ENCODE measurements at places on chromosomes 12 and 14.

- H3K4me1 ChIP-seq = no peaks in the 10 kb centered on the region
- no peak overlapping the region for H3K27ac ChIP-seq
- H3K36me3 ChIP-seq = no peaks in the 10 kb centered on the region
- no peak overlapping the region for H3K4me3 ChIP-seq
- DNase-seq = no peak
- H3K27me3 ChIP-seq = peaks cover 14% of the 10 kb centered on the region
Observed at GRCh38 chr12:91272461-91273063, 89.9 kb upstream of the DCN start.

GRCh38 chr14:31881531-31882310 lies 195.4 kb upstream of the ARHGAP5 start:
- no peak overlapping the region for H3K27ac ChIP-seq
- H3K27me3 ChIP-seq = peaks cover 3% of the 10 kb centered on the region
- no peaks in the 10 kb centered on the region for H3K36me3 ChIP-seq
- no peaks in the 10 kb centered on the region for H3K4me1 ChIP-seq
- H3K4me3 ChIP-seq = no peak overlapping the region

DNA sequence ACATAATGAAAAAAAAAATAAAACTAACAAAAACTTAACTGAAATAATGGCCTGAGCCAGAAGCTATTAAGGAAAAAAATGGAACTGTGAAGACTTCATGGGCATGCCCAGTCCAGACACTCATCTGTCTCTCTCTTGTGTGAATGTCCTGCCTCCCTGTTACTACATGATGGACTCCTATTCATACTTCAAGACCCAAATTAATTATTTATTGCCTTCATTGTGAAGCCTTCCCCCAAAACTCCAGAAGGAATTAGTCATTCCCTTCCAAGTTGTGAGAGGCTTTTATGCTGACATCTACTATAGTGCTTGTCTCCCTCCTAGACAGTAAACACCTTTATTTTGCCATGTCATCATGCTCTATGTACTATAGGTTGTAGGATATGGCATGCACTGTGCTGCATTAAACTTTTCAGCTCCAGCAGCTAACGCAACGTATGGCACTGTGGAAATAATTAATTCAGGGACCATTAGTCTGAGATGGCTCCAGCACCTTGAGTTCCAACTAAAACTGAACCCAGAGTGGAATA lies 25.0 kb upstream of the C12orf42 start:
- no peaks in the 10 kb centered on the region for H3K36me3 ChIP-seq
- H3K27ac ChIP-seq = no peak overlapping the region
- no peak for DNase-seq
- no peaks in the 10 kb centered on the region for H3K4me1 ChIP-seq

DNA sequence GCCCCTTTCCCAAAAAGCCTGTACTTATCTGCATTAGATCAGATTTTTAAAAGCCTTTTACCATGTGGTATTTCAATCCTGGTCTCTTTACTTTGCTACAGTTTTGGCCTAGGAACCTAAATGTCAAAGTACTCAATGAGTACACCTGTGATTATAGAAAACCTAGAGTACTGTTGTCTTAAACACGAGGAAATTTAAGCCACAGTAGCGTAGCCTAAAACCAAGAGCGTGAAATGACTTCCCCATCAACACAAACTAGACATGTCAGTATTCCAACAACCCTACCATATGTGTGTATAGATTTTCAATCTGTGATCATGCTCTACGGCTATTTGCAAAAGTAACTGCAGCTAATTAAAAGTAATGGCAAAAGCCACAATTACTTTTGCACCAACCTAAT lies 52.7 kb upstream of the OR5AU1 start:
- no peak for DNase-seq
- H3K27ac ChIP-seq = peak overlapping the region; percentile 77
- peaks cover 90% of the 10 kb centered on the region for H3K36me3 ChIP-seq
- H3K27me3 ChIP-seq = no peaks in the 10 kb centered on the region
- H3K4me3 ChIP-seq = no peak overlapping the region
- peaks cover 52% of the 10 kb centered on the region for H3K4me1 ChIP-seq

GRCh38 chr12:3468836-3469235 lies 22.2 kb upstream of the PRMT8 start:
- no peak overlapping the region for H3K4me3 ChIP-seq
- no peak overlapping the region for H3K27ac ChIP-seq
- no peak for DNase-seq
- H3K36me3 ChIP-seq = no peaks in the 10 kb centered on the region

DNA sequence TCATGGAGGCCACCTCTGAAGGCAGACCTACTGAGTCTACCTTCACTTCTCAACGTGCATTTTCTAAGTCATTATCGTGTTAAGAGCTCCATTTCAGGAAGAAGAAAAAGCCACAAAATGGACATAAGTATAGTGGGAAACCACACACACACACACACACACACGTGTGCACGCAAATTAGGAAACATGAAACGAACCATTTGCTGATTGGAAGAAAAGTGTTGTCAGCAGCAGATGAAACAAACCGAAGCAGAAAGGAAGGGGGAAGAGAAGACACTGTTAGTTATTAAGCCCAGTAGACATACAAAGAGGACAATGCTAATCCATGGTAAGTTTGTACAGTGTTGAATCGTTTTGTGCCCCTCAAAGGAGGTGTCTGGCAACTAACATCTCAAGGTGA lies 9.9 kb upstream of the VPS33A start:
- no peak for DNase-seq
- peaks cover 18% of the 10 kb centered on the region for H3K36me3 ChIP-seq
- H3K4me3 ChIP-seq = no peak overlapping the region
- no peak overlapping the region for H3K27ac ChIP-seq

GRCh38 chr12:1350055-1350933 lies 244.1 kb downstream of the FBXL14 start:
- H3K4me1 ChIP-seq = no peaks in the 10 kb centered on the region
- no peaks in the 10 kb centered on the region for H3K27me3 ChIP-seq
- no peak overlapping the region for H3K27ac ChIP-seq
- DNase-seq = no peak
- no peaks in the 10 kb centered on the region for H3K36me3 ChIP-seq

GRCh38 chr14:24437736-24438067 lies 4.9 kb downstream of the SDR39U1 start:
- H3K27me3 ChIP-seq = no peaks in the 10 kb centered on the region
- peaks cover 56% of the 10 kb centered on the region for H3K36me3 ChIP-seq
- H3K27ac ChIP-seq = peak overlapping the region; percentile 74

DNA sequence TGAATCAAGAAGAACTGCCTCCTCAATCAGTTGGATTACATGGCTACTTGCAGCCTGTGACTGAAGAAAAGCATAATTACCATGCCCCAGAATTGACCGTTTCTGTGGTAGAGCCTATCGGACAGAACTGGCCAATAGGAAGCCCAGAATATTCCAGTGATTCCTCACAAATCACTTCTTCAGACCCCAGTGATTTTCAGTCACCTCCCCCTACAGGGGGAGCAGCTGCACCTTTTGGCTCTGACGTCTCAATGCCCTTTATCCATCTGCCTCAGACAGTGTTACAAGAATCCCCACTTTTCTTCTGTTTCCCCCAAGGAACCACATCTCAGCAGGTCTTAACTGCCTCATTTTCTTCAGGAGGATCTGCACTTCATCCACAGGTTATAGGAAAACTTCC lies 80.8 kb downstream of the RAD52 start:
- peaks cover 32% of the 10 kb centered on the region for H3K36me3 ChIP-seq
- no peak overlapping the region for H3K4me3 ChIP-seq
- peaks cover 16% of the 10 kb centered on the region for H3K4me1 ChIP-seq
- DNase-seq = no peak
- no peaks in the 10 kb centered on the region for H3K27me3 ChIP-seq
- peak overlapping the region; percentile 62 for H3K27ac ChIP-seq

DNA sequence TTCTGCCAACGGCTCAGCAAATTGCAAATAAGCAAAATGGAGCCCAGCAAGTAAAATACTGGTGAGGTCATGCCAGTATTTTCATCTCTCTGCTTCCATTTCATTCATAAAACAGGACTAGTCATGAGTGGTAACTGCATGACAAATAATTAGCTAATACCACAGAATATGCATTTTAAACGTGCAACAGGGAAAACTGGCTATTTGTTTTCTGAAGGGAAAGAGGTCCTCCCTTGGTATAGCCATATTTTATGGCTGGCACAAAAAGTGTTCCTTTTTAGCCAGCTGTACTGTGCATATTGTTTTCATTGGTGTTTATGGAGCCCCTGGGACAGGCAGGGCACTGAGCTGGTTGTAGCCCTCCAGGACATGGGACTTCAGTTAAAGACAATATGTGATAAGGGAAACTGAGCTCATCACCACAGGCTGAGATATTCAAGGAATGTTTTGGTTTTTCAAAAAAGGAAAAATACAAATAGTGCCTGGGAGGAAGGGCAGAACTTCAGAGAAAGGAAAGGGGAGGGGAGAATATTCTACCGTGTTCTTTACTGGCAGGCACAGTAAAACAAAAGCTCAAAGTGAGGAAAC lies 26.1 kb upstream of the FOXN3 start:
- H3K27me3 ChIP-seq = no peaks in the 10 kb centered on the region
- H3K4me1 ChIP-seq = peaks cover 62% of the 10 kb centered on the region
- H3K27ac ChIP-seq = peak overlapping the region; percentile 88
- no peak for DNase-seq

- no peak overlapping the region for H3K4me3 ChIP-seq
- peaks cover 2% of the 10 kb centered on the region for H3K27me3 ChIP-seq
- H3K27ac ChIP-seq = no peak overlapping the region
- DNase-seq = no peak
Observed at GRCh38 chr14:76651410-76652055, 109.7 kb upstream of the VASH1 start.

DNA sequence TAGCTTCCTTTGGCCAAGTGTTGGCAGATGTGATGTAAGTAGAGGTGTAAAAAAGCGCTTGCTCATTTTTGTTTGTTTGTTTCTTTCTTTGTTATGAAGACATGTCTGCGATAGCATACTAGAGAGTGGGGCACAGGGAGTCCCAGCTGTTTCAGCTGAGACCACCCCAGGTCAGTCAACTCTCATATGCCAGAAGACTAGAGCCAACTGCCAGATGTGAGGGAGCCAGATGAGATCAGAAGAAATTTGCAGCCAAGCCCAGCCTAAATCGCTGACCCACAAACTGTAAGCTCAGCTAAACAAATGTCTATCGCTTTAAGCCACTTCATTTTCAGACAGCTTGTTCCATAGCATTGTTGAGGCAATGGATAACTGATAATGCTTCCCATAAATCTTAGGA lies 397.1 kb downstream of the APAF1 start:
- no peaks in the 10 kb centered on the region for H3K4me1 ChIP-seq
- no peaks in the 10 kb centered on the region for H3K27me3 ChIP-seq
- no peak for DNase-seq
- H3K36me3 ChIP-seq = no peaks in the 10 kb centered on the region
- H3K27ac ChIP-seq = no peak overlapping the region
- no peak overlapping the region for H3K4me3 ChIP-seq

- no peak overlapping the region for H3K4me3 ChIP-seq
- H3K27ac ChIP-seq = no peak overlapping the region
- no peaks in the 10 kb centered on the region for H3K27me3 ChIP-seq
- no peaks in the 10 kb centered on the region for H3K4me1 ChIP-seq
Observed at GRCh38 chr12:20800160-20800559, 10.3 kb upstream of the SLCO1B3 start.

DNA sequence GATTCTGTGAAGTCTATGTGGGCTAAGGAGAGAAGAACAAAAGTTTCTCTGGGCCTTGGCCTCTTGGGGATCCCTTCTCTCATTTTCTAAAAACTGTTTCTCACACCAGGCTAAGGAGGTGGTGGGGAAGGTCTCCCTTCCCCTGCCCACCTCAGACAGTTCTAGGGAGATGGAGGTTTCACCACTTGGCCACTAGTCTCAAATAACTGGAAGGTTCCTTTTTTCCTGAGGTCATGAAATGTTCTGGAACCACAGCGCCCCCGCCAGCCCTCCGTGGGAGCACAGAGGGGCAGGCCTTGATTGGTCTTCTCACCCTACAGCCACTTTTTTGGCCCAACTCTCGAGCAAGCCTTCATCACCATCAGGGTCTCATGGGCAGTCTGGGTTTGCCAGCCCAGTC lies 12.6 kb downstream of the C12orf43 start:
- H3K4me1 ChIP-seq = no peaks in the 10 kb centered on the region
- H3K27me3 ChIP-seq = no peaks in the 10 kb centered on the region
- H3K4me3 ChIP-seq = no peak overlapping the region
- H3K27ac ChIP-seq = no peak overlapping the region
- no peak for DNase-seq

GRCh38 chr12:127690161-127690560 lies 576.8 kb upstream of the TMEM132C start:
- DNase-seq = no peak
- no peaks in the 10 kb centered on the region for H3K27me3 ChIP-seq
- no peaks in the 10 kb centered on the region for H3K4me1 ChIP-seq

GRCh38 chr12:32690927-32691326 lies 11.8 kb downstream of the DNM1L start:
- H3K27ac ChIP-seq = no peak overlapping the region
- H3K4me3 ChIP-seq = no peak overlapping the region
- H3K36me3 ChIP-seq = peaks cover 31% of the 10 kb centered on the region

DNA sequence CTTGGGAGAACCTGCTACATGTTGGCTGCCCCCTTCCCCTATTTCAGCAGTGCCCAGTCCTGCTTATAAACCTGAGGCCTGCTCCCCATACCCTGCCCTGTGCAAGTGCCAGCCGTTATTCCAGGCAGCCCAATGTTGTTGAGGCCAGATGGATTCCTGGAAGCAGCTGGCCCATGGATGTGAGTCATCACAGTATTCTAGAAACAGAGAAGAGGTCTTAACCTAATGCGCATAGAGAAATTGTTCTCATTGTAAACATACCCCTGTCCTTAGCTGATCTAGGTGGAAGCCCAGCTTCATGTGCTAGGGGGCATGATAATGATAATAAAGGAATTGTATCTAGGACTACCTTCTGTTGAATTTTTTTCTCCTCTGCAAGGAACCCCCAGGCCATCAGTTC lies 69.7 kb downstream of the TSPAN11 start:
- H3K27ac ChIP-seq = no peak overlapping the region
- peaks cover 2% of the 10 kb centered on the region for H3K4me1 ChIP-seq
- H3K4me3 ChIP-seq = no peak overlapping the region
- no peak for DNase-seq

Data from activated naive CD8-positive, alpha-beta T cell treated with anti-CD3 and anti-CD28 coated beads, Interleukin-2, amount 50 U/mL, for 24 hours (primary cell).